ENCODE measurements at places on chromosomes 2 and 18.

GRCh38 chr18:46497129-46497528 is 159.9 kb downstream of the LOXHD1 start:
- H3K27me3 ChIP-seq = peaks cover 3% of the 10 kb centered on the region
- no peak overlapping the region for H3K4me3 ChIP-seq
- no peaks in the 10 kb centered on the region for H3K36me3 ChIP-seq
- no peak for DNase-seq
- H3K4me1 ChIP-seq = no peaks in the 10 kb centered on the region
- no peak overlapping the region for H3K27ac ChIP-seq

DNA sequence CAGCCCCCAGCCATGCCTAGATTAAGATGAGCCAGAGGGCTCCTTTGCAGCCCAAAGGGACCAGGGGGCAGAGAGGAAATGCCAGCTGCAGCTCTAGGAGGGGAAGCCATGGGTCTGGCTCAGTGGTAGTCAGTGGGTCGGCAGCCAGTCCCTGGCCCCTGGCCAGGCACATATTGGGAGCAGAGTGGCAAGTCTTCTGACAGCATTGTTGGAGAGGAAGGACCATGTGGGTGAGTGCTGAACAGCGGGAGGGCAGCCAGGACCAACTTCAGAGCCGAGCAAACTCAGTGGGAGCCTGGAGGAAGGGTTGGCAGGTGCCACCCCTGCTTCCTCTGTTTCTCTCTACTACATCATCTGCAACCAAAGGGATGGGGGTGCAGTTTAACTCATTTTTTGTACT is 140.5 kb upstream of the PELI1 start:
- H3K27ac ChIP-seq = no peak overlapping the region
- no peaks in the 10 kb centered on the region for H3K36me3 ChIP-seq
- no peaks in the 10 kb centered on the region for H3K4me1 ChIP-seq
- no peak for DNase-seq

GRCh38 chr18:48534364-48534763 is 4.5 kb upstream of the CTIF start:
- H3K4me1 ChIP-seq = no peaks in the 10 kb centered on the region
- H3K27ac ChIP-seq = no peak overlapping the region
- H3K36me3 ChIP-seq = no peaks in the 10 kb centered on the region
- H3K27me3 ChIP-seq = no peaks in the 10 kb centered on the region

GRCh38 chr18:68342039-68342659 is 372.8 kb downstream of the TMX3 start:
- no peaks in the 10 kb centered on the region for H3K4me1 ChIP-seq
- H3K4me3 ChIP-seq = no peak overlapping the region
- DNase-seq = no peak
- no peaks in the 10 kb centered on the region for H3K27me3 ChIP-seq

GRCh38 chr2:234765279-234765678 is 186.5 kb upstream of the SH3BP4 start:
- no peak overlapping the region for H3K4me3 ChIP-seq
- no peak for DNase-seq
- H3K27ac ChIP-seq = no peak overlapping the region
- H3K36me3 ChIP-seq = no peaks in the 10 kb centered on the region
- H3K4me1 ChIP-seq = no peaks in the 10 kb centered on the region
- H3K27me3 ChIP-seq = no peaks in the 10 kb centered on the region

DNA sequence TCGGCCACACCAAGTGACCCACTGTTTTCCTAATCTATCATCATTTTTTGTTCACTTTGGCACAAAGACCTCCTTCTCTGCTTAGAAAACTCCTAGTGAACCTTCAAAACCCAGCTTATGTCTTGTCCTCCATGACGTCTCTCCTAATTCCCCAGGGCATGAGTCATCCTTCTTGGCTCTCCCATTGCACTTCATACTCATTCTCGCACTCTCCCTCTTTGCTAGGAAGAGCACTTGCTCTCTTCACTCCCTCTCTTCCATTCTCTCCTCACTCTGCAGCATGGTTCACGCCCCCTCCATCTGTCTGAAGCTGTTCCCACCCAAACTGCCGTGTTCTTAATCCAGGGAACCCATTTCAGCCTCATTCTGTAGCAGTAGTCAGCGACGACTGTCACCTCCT is 103.9 kb downstream of the MRO start:
- H3K27ac ChIP-seq = no peak overlapping the region
- no peak overlapping the region for H3K4me3 ChIP-seq
- no peaks in the 10 kb centered on the region for H3K27me3 ChIP-seq
- no peaks in the 10 kb centered on the region for H3K4me1 ChIP-seq
- DNase-seq = no peak

GRCh38 chr2:29074411-29074810 is at the start of gene PCARE:
TSS of gene PCARE (minus strand) at chr2:29074523. CDS start at chr2:29074261, 262 bp downstream.
- no peak within 1 kb of the TSS for H3K4me3 ChIP-seq
- H3K4me1 ChIP-seq = no peaks in the 10 kb centered on the region
- H3K27me3 ChIP-seq = no peaks in the 10 kb centered on the region
- H3K36me3 ChIP-seq = no peaks in the 10 kb centered on the region
- no peak within 1 kb of the TSS for H3K27ac ChIP-seq
- no peak for DNase-seq

DNA sequence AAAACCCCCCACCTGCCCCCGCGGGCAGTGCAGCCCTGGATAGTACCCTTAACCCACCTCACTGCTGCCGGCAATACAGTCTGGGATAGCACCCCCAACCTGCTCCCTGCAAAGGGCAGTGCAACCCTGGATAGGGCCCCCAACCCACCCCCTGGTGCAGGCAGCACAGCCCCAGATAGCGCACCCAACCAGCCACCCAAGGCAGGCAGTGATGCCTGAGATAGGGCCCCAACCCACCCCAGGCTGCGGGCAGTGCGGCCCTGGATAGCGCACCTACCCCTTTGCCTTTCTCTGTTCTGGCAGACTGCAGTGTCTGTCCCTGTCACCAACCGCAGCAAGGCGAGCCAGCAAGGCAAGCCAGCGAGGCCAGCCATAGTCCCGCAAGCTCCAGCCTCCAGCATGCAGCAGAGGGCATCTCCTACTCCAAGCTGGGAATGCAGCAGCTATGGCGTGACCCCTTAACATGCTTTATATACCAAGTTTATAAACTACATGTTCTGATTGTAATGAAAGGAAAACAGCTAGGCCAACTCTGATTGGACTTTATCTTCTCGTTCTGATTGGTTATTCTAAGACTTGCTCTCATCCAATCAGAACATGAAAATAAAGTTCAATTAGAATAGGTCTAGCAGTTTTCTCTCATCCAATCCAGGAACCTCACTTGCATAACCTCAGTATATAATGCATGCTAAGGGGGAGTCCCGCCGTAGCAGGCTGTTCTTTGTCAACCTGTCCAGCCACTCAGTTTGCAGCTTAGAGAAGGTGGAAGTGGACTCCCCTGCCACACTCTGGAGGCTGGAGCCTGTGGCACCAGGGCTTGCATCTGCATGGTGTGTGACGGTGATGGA is 34.1 kb upstream of the ANKRD62 start:
- no peak for DNase-seq
- H3K27me3 ChIP-seq = no peaks in the 10 kb centered on the region
- H3K4me3 ChIP-seq = no peak overlapping the region
- H3K36me3 ChIP-seq = no peaks in the 10 kb centered on the region
- H3K4me1 ChIP-seq = no peaks in the 10 kb centered on the region
- H3K27ac ChIP-seq = no peak overlapping the region

- DNase-seq = no peak
- no peaks in the 10 kb centered on the region for H3K4me1 ChIP-seq
- H3K4me3 ChIP-seq = no peak overlapping the region
- H3K36me3 ChIP-seq = no peaks in the 10 kb centered on the region
- no peaks in the 10 kb centered on the region for H3K27me3 ChIP-seq
These were observed 19.7 kb downstream of the FIGN start for GRCh38 chr2:163716101-163716500.

- H3K4me3 ChIP-seq = no peak overlapping the region
- no peaks in the 10 kb centered on the region for H3K36me3 ChIP-seq
- H3K27me3 ChIP-seq = no peaks in the 10 kb centered on the region
These were observed 84.6 kb downstream of the RAB31 start for GRCh38 chr18:9792565-9793245.

GRCh38 chr18:424071-424661 is 76.3 kb downstream of the COLEC12 start:
- H3K4me1 ChIP-seq = no peaks in the 10 kb centered on the region
- H3K27ac ChIP-seq = no peak overlapping the region
- no peaks in the 10 kb centered on the region for H3K27me3 ChIP-seq

DNA sequence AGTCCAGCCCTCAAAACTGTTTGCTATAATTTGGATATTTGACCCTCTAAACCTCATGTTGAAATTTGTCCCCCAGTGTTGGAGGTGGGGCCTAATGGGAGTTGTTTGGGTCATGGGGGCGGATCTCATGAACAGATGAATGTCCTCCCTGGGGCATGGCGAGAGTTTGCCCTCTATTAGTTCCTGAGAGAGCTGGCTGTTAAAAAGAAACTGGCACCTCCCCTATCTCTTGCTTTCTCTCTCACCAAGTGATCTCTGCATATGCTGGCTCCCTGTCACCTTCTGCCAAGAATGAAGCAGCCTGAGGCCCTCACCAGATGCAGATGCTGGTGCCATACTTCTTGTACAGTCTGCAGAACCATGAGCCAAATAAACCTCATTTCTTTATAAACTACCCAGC is 12.0 kb downstream of the LNPK start:
- H3K27me3 ChIP-seq = no peaks in the 10 kb centered on the region
- H3K4me3 ChIP-seq = no peak overlapping the region
- DNase-seq = no peak
- H3K36me3 ChIP-seq = no peaks in the 10 kb centered on the region
- H3K4me1 ChIP-seq = no peaks in the 10 kb centered on the region

GRCh38 chr2:199160081-199160480 is 297.7 kb downstream of the SATB2 start:
- H3K36me3 ChIP-seq = no peaks in the 10 kb centered on the region
- H3K4me1 ChIP-seq = no peaks in the 10 kb centered on the region
- H3K27ac ChIP-seq = no peak overlapping the region
- no peak for DNase-seq
- H3K4me3 ChIP-seq = no peak overlapping the region
- H3K27me3 ChIP-seq = no peaks in the 10 kb centered on the region

DNA sequence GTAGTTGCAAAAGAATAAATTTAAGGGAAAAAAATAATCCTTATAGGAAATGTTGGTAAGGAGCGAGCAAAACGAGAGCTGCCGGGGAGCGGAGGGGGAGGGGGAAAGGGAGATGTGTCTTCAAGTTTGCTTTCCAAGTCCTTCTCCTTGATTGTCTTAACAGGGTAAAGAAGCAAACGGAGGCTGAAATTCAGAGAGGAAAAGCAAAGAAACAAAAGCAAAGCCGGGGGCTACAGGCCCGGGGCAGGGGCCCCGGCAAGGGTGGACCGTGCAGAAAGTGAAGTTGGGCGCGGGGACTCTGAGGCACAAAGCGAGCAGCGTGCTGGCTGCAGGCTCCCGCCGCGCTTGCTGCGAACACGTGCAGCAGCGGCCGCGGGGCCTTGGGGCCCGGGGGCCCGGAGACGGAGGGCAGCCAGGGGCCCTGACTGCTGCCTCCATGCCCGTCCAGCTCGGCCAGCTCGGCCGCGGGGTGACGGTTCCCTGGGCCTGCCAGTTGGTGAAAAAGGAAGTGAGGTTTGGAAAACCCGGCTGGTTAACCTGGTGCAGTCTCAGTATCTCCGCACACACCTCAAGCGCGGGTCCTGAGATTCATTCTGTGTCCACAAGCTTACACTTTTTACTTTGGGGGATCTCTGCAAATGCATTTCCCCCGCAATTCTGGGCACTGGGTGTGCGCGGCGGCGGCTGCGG is 4.1 kb downstream of the BCL11A start:
- H3K27me3 ChIP-seq = no peaks in the 10 kb centered on the region
- H3K27ac ChIP-seq = peak overlapping the region; percentile 82
- peak overlapping the region; percentile 53 for H3K4me3 ChIP-seq
- H3K4me1 ChIP-seq = no peaks in the 10 kb centered on the region

GRCh38 chr2:36380624-36381481 is 25.3 kb downstream of the CRIM1 start:
- no peak for DNase-seq
- H3K27me3 ChIP-seq = no peaks in the 10 kb centered on the region
- H3K36me3 ChIP-seq = no peaks in the 10 kb centered on the region
- H3K27ac ChIP-seq = no peak overlapping the region
- no peaks in the 10 kb centered on the region for H3K4me1 ChIP-seq
- no peak overlapping the region for H3K4me3 ChIP-seq

- H3K4me3 ChIP-seq = no peak overlapping the region
- no peaks in the 10 kb centered on the region for H3K36me3 ChIP-seq
- DNase-seq = no peak
- H3K4me1 ChIP-seq = no peaks in the 10 kb centered on the region
- no peaks in the 10 kb centered on the region for H3K27me3 ChIP-seq
These were observed 49.3 kb upstream of the FZD7 start for GRCh38 chr2:201984333-201984732.

DNA sequence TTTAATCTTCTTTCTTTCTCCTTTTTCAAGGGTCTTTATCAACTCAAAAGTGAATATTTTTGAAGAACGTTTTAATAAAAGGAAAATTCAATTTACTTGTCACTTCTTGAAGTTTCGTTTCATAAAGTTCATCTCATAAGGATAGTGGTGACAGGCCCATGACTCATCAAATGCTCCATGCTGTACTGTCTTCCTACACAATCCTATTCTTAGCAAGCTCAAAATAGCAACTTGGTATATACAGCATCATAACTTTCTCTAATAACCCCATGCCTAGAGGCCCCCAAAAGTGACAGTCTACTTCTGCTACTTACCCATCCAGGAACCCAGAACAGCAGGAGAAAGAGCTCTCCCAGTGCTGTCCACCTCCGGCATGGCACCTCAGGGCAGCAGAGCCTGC is 7.7 kb downstream of the FBXO15 start:
- DNase-seq = no peak
- H3K27me3 ChIP-seq = no peaks in the 10 kb centered on the region
- H3K36me3 ChIP-seq = no peaks in the 10 kb centered on the region
- no peak overlapping the region for H3K27ac ChIP-seq

DNA sequence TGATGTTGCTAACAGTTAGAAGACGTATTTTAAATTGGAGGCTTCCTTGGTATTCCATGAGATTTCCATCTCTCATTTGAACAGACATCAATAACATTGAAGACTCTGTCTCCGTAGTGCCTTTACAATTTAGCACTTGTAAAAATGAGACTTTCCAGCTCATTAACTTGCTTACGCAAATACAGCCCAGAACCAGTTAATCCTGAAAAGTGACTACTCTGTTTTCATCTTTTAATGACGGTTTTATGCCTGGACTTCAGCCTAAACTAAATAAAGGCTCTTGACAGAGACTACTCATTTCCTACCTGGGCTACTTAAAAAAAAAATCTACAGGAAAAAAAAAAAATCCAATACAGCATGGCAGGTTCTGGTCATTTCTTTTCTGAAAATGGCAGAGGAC is 148.6 kb downstream of the LRATD1 start:
- no peaks in the 10 kb centered on the region for H3K4me1 ChIP-seq
- no peaks in the 10 kb centered on the region for H3K27me3 ChIP-seq
- no peak overlapping the region for H3K4me3 ChIP-seq
- DNase-seq = peak; percentile 45
- peak overlapping the region; percentile 61 for H3K27ac ChIP-seq

Measured in prostate gland (tissue), 2 donors.